ENCODE measurements at places on chromosomes 11 and 22.

GRCh38 chr22:23262518-23263332, 82.4 kb downstream of the BCR start:
- DNase-seq: no peak

GRCh38 chr11:19185516-19186052, 16.2 kb downstream of the CSRP3 start:
- no peak for DNase-seq

DNA sequence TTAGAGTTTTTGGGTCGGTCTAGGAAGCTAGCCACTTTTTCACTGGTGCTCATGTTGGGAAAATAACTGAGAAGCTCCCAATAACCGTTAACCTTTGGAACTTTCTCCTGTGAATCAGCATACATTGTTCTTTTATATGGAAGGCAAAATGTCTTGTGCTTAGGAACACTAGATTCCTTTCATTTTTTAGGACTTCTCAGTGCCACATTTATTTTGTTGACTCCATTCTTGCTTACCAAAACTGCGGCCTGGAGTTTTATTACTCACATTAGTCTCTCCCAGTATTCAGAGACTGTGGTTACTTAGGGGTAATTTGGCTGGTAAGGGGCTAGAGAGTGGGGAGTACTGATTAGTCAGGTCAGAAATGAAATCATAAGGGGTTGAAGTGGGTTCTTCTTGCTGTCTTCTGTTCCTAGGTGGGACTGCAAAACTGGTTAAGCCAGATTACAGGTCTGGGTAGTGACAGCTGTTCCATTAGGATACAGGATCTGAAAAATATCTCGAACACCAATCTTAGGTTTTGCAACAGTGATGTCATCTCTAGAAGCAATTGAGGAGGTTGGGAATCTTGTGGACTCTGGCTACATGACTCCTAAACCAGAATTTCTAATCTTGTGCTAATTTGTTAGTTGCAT, 631.4 kb upstream of the LUZP2 start:
- DNase-seq: no peak

DNA sequence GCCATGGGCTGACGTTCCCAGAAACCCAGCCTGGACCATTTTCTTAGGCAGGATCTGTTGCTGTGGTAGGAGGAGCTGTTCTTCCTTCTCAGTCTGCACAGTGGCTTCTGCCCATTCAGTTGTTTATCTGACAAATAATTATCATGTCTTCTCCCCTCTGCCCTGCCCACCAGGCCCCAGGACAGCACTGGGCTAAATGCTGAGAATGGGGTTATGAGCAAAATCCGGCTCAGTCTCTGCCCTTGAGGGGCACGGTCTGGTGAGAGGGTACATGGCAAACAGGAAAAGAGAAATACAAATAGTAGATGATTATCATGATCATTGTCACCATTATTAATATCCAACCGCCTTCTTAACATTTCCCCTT, 42.9 kb downstream of the C11orf96 start:
- DNase-seq: no peak

GRCh38 chr22:20420157-20420842, 17.3 kb downstream of the SCARF2 start:
- no peak for DNase-seq

DNA sequence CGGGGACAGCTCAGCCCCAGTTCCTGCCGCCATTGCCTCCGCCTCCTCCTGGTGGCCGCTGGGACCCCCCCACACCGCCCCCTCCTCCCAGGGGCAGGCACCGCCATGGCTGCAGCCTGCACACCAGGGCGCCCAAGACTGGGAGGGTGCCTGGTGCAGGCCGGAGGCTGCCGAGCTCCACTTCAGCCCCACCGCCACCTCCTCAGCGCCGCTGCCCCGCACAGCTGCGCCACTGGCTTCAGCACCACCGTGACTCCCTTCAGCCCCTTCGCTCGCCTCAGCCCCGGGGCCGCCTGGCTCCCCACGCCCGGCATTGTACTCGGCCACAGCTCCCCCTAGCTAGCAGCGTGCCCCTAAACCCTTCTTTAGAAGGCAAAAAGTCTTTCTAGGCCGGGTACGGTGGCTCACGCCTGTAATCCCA, 131.1 kb downstream of the CRYBB2 start:
- DNase-seq: no peak

DNA sequence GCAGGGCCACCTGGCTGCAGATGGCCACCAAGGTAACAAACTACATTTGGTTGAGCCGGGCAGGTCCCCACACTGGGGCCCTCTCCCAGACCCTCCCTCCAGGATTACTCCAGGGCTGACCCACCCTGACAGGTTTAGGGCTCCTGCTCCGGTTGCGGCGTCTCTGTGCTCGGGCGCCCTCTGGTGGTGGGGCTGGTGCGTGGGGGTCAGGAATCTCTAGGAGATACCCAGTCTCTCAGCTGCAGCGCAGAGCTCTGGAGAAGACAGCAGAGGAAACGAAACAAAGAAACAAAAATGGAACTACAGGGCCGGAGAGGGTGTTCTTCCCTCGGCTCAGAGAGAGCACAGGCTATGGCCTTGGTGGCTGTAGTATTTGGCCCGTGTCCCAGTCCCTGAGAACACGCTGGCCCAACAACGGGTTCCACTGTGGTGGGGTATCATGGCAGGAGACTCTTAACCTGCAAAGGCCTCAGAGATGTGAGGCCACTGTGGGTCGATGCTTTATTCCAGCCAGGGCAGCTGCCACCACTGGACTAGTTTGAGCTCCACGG, 2.4 kb downstream of the C11orf96 start:
- DNase-seq: no peak

DNA sequence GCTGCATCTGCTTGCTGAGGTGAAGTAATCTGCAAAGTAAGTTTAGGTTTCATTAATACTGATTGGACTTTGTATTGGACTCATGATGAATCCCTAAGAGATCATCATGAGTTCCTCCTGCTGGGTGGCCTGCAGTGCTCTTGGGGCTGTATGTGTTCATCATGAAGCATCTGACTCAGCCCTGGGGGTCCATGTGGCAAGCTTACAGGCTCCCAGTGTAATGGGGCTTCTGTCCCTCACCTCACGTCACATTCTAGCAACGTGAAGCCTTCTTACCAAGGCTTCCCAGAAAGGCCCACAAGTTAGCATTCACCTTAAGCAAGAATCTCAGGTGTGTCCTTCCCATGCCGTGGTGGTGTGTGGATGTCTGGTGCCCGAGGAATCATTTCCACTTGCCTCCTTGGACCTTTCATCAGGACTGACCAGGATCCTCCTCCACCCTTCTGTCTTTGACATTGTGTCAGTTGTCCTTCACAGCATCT, 23.7 kb downstream of the CRKL start:
- no peak for DNase-seq

- no peak for DNase-seq
These were observed 75.5 kb upstream of the RAB38 start for GRCh38 chr11:88250566-88251242.

DNA sequence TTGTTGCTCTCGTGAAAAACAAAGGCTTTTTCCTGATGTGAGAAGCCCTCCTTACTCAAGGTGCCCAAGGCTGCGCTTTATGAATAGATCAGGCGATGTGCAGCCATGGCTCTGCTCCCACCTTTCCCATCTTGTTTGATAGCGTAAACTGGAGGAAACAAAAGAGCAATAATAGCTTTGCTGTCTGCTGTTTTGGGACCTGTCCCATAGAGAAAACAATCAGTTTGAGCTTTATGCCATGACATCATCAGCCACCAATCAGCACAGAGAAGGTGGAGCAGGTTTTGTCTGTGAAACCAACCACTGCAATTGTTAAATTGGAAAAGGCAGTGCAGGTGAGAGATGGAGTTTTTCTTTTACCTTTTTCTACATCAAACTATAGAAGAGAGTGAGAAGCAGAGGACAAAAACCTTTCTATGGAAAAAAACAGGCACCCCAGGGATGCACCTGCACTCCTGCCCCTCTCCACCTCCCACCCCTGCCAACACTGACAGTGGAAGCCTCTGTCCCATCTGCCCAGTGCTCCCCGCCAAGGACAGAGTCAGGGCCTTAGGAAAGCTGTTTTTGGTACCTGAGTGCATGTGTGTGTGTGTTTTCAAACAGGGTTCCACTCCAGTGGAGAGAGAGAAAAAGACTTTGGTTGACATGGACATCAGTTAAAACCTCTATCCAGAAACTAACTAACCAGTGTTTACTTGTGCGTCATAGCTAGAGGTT, 80.7 kb downstream of the MICAL3 start:
- DNase-seq: no peak

- DNase-seq: no peak
These were observed 92.0 kb upstream of the ISX start for GRCh38 chr22:34973926-34974325.

GRCh38 chr11:75535071-75535470, 9.3 kb upstream of the GDPD5 start:
- DNase-seq: no peak

DNA sequence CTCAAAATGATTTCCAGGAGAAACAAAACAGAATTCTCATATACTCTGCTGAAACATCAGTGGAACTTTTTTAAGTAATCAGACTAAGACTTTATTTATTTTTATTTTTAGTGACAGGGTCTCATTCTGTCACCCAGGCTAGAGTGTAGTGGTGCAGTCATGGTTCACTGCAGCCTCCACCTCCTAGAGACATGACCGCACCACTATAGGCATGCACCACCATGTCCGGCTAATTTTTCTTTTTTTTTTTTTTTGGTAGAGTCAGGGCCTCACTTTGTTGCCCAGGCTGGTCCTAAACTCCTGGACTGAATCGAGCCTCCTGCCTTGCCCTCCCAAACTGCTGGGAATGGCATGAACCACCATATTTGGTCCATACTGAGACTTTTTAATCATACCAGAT, 42.9 kb downstream of the PRDM10 start:
- DNase-seq: no peak

- DNase-seq: no peak
These were observed 162.4 kb upstream of the SYN3 start for GRCh38 chr22:33220476-33221080.

DNA sequence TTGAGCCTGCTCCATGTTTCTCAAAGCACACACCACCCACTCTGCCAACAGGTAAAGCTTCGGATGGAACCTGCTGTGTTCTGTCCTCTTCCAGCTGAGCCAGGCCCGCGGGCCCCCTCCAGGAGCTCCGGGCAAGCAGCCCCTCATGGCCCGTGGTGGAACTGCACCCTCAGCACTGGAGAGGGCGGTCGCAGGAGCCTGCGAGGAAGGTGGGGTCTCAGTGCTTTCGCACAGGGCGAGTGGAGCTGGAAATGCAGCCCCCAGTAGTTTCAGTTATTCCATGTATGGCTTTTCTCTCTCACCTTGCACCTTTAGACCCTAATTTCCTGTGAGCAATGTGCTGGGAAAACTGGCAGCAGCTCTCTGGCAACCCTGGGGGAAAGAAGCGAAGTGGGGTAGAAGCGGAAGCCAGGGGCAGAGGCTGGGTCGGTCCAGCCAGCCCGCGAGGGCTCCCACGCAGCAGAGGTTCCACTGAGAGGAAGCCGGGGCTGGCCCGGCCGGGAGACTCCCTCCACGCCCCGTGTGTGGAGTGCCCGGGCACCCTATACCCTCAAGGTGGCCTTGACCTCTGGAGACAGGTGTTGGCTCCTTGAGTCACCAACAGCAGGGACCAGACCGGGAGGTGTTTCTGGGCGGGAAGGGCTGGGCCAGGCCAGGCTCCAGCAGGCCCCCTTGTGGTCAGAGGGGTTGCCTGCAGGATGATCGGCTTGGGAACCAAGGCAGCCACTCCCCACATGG, 119.9 kb upstream of the TMEM45B start:
- no peak for DNase-seq

GRCh38 chr11:59862252-59862651, 4.0 kb downstream of the TCN1 start:
- no peak for DNase-seq

DNA sequence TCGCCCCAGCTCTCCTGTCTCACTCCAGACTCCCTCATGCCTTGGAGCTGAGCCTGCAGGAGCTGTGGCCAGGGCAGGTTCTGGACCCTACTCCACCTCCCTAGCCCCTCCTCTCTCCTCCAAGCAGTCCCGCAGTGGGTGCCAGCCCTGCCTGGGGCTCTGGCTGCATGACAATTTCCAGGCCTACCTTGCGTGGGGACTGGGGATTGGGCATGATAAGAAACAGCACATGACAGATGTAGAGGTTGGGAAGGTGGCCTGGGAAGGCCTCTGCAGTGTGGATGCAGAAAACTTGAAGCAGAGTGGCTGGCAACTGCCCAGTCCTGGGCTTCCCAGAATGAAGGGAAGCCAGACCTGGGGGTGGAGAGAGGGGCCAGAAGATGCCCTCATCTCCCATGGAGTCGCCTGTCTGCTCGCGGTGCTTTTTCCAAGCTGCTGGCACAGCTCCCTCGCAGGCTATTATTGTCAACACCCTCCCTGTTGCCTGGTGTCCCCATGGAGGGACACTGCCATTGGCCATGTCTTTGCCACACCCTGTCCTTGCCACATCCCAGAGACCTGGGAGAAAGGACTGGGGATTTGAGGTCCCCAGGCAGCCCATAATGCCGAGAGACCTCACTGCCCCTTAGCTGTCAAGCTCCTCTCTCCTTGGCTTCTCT, 48.9 kb upstream of the CDON start:
- no peak for DNase-seq

DNA sequence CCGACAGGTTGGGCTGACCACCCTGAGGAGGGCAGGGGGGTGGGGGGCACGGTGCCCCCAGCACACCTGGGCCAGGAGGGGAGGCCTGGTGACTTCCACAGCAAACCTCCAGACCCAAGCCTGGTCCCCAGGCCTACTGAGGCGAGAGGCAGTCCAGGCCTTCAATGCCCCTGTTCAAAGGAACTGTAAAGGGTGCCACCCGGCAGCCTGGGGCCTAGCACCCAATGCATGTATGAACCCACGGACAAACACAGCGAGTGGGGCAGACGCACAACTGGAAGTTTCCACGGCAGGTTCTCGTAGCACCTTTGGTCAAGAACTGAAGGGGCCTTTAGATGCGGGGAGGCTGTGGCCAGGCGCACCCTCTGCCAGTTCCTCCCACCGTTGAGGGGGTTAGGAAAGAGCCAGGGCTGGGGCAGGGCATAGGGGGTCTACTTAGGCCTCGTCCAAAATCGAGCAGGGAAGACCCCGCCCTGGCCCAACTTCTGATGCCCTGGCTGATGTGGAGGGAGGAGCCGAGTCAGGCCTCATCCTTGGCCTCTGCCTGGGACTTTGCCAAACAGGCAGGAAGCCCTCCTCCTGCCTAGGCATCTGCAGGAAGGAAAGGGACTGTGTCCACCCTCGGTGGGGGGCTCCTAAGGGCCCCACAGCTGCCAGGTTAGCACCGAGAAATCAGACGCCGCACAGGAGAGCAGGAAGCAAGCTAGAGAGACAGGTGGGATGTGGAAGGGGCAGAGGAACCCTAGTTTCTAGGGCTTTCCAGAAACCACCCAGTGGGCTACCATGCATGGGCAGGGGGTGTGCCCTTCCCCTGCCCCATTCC, 6.6 kb downstream of the CBX6 start:
- DNase-seq: no peak

GRCh38 chr11:42249956-42250355, 790.5 kb upstream of the LRRC4C start:
- DNase-seq: no peak

- DNase-seq: no peak
These were observed 121.4 kb upstream of the TTC12 start for GRCh38 chr11:113193016-113193415.

All from DMS 273 treated with DMSO at 0.1 percent for 48 hours (cell line).